ENCODE measurements at places on chromosomes 7 and 10.

GRCh38 chr7:138223402-138223879 is 147.2 kb downstream of the AKR1D1 start:
- DNase-seq = no peak

- DNase-seq = peak; percentile 28
Measured at GRCh38 chr7:155282671-155283070, 15.0 kb upstream of the INSIG1 start.

DNA sequence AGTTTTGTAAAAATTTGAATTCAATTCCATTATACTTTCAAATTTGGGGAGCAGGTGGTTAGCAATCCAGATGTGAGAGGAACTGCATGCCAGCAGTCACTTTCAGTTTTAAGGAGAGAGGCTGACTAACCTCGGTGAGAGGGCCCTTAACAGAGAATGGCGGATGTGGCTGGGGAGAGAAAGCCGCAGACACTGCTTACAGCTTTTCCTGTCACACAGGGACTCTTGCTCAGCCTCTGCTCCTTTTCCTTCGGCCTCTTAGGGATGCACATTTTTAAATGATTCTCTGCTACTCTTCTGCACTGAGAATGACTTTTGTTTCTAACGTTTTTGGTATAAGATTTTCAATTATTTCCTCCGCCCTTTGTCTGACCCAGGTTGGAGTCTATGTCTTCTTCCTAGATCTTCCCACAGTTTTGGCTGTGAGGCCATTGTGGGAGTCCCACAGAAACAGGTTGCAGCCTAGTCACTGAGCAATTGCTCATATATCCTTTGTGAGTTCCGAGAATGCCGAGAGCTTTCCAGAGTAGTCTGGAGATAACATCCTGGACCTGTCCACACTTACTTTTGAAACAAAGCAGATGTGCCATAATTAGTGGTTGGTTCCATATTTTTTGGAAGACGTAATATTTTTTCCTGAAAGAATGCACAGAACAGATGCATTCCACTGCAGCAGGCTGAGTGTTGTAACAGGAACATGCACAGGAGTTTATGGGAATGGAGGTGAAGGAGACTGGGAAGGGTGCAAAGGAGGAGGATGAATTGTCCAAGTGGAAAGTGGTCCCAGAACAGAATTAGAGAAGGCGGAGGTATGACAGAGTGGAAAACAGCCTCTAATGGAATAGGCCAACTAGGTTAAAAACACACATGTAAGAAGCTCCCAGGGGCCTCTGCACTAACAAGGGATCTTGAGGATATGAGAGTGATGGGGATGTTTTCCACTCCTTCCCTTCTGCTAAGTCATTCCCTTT is 168.0 kb upstream of the ZNF32 start:
- peak; percentile 88 for DNase-seq

GRCh38 chr7:29243910-29244655 is 49.5 kb downstream of the CHN2 start:
- peak; percentile 55 for DNase-seq

- DNase-seq = no peak
Measured at GRCh38 chr7:137313201-137313600, 30.3 kb downstream of the PTN start.

DNA sequence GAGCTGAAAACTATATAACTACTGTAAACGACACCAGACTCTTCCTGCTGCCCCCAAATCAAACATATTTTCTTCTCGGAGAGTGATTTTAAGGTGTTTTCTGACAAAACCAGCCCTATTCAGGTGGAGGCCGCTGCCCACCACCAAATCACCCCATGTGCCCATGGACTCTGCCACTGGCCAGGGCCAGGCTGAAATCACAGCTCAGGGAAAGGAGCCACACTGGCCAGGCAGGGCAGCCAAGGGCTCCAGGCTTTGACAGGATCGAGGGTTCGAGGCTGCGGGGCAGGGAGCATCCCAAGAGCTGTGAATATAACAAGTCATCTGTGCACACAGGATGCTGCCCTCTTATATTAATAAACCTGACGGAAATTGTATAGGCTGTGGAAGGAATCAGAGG is 48.3 kb downstream of the OAT start:
- no peak for DNase-seq

DNA sequence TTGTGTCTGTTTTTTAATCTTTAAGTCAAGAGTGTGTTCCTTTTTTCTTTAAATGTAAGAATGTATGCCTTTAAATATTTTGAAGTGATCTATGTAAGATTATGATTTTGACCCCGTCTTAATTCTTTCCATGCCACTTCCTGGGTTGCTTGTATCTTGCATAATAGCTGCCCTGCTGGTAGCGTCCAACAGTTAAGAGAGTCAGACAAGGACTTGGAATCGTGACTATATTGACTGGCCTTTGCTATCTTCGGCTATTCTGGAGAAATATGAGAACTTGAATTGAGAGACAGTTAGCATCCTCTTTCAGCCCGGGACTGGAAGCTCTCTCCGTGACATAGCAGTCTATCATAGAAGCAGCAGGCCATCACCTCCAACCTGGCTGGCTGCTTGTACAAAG is 13.0 kb downstream of the NRP1 start:
- no peak for DNase-seq

GRCh38 chr10:118672766-118673715 is 77.6 kb upstream of the PRLHR start:
- DNase-seq = no peak

DNA sequence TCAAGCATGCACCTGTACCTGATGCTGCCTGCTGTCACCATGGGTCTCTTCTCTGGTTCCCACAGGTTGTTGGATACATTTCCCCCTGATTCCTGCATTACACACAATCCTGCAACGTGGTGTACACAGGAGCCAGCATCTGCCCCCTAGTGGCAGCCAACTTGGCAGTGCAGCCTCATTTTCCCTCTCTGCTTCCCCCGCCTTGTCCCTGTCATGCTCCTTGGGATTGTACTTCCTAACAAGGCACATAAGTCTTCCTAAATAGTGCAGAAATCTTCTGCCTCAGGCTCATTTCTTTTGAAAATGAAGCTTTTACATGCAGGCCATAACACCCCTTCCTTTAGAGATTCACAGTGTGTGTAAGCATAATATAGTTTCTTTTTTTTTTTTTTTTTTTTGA is 387.5 kb downstream of the CCSER2 start:
- peak; percentile 11 for DNase-seq

- no peak for DNase-seq
Measured at GRCh38 chr10:28219251-28219650, 83.6 kb downstream of the MPP7 start.

DNA sequence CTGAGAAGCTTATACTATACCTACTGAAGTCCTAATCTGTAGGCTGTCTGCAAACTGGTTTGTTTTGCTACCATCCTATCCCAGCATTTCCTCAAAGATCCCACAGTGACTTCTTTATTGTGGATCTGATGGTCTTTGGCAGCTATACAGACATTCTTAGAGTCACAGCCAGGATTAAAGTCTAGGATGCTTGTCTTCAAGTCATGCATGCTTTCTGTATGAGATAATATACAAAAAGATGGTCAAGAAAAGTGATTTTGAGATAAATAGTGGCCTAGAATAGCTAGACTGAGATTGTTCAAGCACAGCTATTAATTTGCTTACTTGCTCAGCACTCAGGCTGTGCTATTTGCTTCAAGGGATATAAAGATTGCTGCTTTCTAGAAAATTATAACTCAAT is 454.4 kb downstream of the AUTS2 start:
- DNase-seq = no peak

- no peak for DNase-seq
Measured at GRCh38 chr10:78381107-78381506, 347.4 kb downstream of the RPS24 start.

- no peak for DNase-seq
Measured at GRCh38 chr7:7786595-7786994, 68.2 kb upstream of the RPA3 start.

GRCh38 chr10:120308589-120308988 is 148.4 kb upstream of the PLPP4 start:
- no peak for DNase-seq

DNA sequence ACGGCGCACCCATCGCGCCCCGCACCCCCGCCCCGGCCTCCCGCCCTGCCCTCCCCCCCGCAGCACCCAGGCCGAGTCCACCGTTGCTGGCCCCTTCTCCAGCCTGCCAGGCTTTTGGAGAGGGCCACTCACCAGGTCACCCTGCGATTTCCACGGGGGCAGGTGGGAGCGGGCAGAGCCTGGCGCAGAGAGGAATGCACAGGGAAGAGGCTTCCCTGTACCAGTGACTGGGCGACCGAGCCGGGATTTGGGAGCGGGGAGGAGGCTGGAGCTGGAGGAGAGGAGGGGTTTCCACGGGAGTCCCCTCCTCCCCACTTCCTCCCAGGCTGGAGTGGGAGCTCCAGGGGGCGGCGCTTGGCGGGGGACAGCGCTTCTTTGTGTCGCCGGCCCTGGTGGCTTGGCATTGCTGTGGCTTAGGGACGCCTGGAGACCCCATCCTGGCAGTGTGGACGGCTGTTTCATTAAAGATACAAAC is 19.3 kb downstream of the TCAF1 start:
- no peak for DNase-seq

- no peak for DNase-seq
Measured at GRCh38 chr7:110987127-110987693, 103.7 kb upstream of the LRRN3 start.

- DNase-seq = no peak
Measured at GRCh38 chr10:119830851-119831250, 41.8 kb downstream of the MCMBP start.

DNA sequence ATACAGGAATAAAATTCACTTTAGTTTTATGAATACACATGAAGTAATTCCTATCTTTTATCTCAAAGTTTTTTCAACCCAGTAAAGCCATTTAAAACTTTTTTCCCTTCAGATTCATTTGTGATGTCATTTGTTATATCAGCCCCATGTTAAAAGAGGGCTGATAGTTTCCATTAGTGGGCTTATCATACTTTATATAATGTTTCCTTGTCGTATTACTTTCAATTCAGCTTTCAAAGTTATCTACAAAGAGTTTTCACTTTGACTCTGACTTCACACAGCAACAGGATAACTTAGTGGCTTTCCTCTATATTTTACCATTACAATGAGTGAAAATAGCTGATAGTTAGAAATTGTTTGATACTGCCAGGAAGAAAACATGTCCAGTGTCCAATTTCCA is 484.8 kb downstream of the SUGCT start:
- no peak for DNase-seq

GRCh38 chr10:35335133-35336083 is 901 bp upstream of the CCNY start:
- peak; percentile 32 for DNase-seq

GRCh38 chr10:25048450-25048849 is 32.0 kb downstream of the THNSL1 start:
- DNase-seq = no peak

DNA sequence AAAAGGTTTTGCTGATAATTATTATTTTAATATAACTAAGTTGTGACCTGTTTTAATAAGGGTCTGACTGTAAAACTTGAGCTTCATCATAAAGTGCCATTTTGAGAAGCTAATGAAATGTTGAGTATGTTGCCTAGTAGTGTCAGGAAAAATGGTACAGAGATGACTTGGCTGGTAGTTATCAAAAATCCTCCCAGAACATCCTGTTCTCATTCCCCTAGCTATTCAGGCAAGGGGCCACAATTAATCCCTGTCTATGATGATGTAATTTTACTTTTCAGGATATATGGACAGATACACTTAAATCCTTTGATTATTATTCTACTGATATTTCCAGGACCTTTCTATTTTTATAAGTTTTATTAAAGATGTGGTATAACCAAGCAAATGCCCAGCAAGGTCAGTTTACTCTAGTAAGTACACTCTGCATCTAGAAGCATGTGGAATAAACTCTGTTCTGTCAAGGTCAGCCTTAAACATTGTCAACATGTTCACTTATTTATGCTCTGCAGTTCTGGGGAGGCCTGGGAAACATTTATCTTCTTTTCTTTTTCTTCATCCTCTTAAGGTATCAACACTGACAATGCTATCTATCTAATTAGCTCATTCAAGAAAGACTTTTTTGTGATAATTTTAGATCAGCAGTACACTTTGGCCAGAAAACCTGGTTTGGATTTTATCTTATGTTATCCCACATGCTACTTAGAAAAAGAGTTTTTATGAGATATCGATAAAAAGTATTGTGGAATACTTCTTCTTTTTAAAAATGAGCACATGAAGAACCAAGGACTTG is 32.1 kb downstream of the BTRC start:
- DNase-seq = no peak

DNA sequence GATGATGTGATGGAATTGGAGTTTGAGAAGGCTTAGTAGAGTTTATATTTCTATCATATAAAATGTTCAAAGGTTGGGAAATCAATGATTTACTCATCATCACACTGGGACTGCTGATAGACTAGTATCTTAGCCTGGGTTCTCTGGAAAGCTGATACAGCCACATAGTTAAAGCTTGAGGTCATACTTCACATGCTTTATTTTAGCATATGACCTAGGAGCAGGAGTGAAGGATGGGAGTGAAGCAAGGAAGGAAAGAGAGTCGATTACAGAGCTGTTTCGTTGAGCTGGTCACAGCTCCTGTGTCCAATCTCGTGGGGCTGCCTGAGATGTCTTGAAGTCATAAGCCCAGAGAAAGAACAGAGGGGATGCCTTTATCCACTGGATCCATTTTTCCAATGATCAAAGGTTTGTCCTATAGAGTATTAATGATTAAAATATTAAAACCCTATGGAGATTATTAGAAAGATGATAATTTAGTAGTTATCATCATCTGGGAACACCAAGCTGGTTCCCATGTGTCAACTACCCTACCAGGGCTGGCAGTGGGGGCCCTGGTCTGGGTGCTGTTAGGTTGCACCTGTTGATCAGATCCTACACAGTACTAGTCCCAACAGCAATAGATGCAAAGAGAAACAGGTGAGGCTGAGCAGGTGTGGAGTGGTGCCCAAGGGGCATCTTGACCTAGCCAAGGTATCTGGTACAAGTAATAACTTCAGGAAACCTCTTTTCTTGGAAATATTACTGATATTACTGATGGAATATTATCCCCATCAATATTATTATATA is 77.8 kb downstream of the BAMBI start:
- DNase-seq = no peak

- no peak for DNase-seq
Measured at GRCh38 chr7:155731871-155732270, 80.4 kb downstream of the SHH start.

GRCh38 chr10:74419958-74420375 is 268.9 kb downstream of the ADK start:
- peak; percentile 24 for DNase-seq

DNA sequence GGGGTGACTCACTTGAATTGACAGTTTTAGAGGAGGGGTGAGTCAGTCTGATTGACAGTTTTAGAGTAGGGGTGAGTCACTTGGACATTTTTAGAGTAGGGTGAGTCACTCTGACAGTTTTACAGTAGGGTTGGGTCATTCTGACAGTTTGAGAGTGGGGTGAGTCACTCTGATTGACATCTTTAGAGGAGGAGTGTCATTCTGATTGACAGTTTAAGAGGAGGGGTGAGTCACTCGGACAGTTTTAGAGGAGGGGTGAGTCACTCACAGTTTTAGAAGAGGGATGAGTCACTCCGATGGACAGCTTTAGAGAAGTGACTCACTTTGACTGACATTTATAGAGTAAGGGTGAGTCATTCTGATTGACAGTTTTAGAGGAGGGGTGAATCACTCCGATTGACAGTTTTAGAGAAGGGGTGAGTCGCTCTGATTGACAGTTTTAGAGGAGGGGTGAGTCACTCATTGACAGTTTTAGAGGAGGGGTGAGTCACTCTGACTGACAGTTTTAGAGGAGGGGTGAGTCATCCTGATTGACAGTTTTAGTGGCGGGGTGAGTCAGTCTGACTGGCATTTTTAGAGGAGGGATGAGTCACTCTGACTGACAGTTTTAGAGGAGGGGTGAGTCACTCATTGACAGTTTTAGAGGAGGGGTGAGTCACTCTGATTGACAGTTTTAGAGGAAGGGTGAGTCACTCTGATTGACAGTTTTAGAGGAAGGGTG is 595.9 kb downstream of the DNAJB6 start:
- peak; percentile 8 for DNase-seq

- DNase-seq = no peak
Measured at GRCh38 chr7:139526578-139527544, 3.4 kb downstream of the CLEC2L start.

Data from activated CD4-positive, alpha-beta T cell treated with anti-CD3 and anti-CD28 coated beads, Interleukin-2, Interleukin-4, amounts not matched to agents 100 ng/mL and 50 ng/mL, durations not matched to agents 16 hours and 8 hours (primary cell).